ENCODE measurements at places on chromosomes 4 and X.

GRCh38 chr4:37951461-37952352 lies 8.5 kb upstream of the PTTG2 start:
- DNase-seq = no peak

DNA sequence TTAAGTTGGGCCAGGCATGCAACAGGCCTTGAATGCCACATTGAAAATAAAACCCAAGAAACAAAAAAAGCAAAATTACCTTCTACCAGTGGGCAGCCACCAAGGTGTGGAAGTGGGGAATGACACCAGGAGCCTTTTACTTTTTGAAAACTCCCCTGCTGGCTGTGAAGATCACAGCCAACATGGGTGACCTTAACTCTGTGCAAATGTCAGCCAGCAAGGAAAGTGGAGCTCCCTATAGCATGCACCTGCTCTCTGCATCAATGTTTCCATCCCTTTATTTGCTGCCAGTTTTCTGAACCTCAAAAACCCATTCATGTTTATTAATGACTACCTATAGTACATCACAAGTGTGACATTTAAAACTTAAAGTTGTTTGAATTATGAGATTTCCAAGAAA lies 63.7 kb downstream of the HS3ST1 start:
- no peak for DNase-seq

DNA sequence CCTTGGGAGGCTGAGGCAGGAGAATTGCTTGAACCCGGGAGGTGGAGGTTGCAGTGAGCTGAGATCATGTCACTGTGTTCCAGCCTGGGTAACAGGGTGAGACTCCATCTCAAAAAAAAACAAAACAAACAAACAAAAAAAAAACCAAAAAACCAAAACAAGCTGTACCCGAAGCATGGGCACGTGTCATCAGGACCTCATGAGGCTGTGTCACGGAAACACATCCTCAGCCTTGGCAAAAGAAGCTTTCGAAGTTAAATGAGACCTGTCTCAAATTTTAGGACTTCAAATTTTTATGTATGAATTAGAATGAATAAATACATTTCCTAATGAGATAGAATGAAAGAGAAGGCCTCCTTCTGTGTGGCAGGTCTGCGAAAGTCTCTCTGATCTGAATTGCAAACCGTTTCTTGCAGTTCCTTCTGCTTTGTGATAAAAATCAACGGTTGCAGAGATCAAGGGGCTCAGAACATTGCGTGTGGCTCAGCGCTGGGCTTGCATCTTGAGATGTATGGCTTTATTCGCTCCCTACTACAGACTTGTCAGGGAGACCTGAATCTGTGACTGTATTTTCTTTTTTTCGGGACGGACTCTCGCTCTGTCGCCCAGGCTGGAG lies 19.5 kb upstream of the CRLF2 start:
- no peak for DNase-seq

- DNase-seq = no peak
Observed at GRCh38 chr4:121272526-121272925, 108.3 kb downstream of the QRFPR start.

- no peak for DNase-seq
Observed at GRCh38 chrX:70592091-70592490, 147.5 kb downstream of the DLG3 start.

- DNase-seq = no peak
Observed at GRCh38 chr4:188976644-188977115, 837.4 kb downstream of the TRIML1 start.

DNA sequence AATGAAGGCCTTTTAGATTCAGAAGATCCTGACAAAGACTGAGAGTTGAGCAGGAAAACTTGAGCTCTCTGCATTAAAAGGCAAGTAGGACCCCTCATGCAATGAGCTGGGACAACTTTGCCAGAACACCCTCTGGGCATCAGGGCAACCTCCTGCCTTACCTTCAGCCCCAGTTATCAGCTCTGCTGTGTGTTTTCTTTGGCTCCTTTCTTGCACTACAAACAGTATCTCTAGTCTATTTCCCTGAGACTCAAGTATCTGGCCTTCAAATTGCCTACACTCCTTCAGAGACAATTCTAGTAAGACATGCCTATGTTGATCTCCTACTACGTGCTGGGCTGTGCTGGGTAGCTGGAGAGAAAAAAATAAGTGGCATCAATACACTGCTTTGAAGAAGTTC lies 192.2 kb downstream of the MID1IP1 start:
- no peak for DNase-seq

DNA sequence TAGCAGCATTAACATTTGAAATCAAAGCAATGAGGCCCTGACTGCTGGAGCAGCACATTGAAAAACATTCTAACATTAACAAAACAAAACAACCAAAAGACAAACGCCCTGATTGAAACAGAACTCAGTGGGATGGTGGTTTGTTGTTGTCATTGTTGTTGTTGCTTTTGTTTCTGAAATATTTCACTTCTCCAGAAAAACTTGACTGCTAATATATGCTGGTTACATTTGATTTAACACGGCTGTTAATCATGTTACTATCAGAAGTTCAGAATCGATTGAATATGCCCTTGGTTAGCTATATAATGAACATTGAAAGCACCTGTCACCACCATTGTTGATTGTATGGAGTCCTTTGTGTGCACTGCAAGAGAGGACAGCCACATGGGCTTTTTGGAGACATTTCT lies 790.4 kb upstream of the GALNTL6 start:
- no peak for DNase-seq

DNA sequence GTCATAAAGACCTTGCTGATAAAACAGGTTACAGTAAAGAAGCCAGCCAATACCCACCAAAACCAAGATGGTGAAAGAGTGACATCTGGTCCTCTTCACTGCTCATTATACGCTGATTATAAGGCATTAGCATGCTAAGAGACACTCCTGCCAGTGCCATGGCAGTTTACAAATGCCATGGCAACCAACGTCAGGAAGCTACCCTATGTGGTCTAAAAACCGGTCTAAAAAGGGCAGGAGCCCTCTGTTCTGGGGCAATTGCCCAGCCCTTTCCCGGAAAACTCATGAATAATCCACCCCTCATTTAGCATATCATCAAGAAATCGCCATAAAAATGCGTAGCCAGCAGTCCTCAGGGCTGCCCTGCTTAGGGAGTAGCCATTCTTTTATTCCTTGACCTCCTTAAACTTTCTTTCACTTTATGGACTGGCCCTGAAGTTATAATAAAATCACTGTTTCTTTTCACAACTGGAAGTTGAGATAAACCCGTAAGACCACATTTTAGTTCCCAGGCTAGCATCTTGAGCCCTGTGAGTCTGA lies 260.5 kb upstream of the FAT1 start:
- DNase-seq = no peak

DNA sequence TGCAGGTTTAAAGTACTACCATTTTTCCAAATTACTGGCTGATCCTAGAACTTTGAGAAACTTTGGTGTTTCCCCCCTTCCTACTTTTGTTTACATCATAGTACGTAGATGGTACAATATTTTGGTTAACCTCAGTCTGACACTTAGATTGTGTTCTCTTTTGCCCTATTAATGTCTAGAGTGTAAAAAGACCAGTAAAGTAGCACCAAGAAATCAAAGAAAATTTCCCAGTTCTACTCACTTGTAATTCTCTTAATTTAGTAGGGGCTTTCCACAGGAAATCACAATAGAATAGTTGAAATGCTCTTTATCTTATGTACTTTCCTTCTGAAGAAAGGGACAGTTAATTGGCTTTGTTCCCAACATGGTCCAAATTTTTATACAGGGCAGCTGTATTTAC lies 51.6 kb downstream of the NFKB1 start:
- no peak for DNase-seq

- DNase-seq = no peak
Observed at GRCh38 chr4:5138389-5138788, 87.1 kb downstream of the STK32B start.

DNA sequence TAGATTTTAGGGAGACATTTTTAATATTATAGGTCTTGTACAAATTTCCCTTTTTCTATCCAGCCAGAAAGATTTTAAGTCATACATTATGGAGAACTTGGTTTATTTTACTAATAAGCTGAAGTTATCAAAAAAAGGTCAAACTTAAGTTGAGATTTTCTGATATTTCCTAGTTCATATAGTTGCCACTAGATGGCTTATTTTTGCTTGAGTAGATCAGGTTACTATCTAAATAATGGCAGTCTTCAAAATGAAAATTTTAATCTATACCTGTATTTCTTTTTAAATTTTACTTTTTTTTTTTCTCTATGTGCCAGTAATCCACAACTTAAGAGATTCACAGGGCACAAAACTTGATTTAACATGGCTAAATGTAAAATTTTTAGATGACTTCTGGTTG lies 52.3 kb downstream of the USP9X start:
- no peak for DNase-seq

- peak; percentile 10 for DNase-seq
Observed at GRCh38 chrX:24395775-24396174, 35.3 kb downstream of the SUPT20HL1 start.

GRCh38 chrX:140274811-140275525 lies 229.9 kb downstream of the SOX3 start:
- DNase-seq = no peak

- no peak for DNase-seq
Observed at GRCh38 chrX:154819771-154820341, 14.6 kb upstream of the MPP1 start.

DNA sequence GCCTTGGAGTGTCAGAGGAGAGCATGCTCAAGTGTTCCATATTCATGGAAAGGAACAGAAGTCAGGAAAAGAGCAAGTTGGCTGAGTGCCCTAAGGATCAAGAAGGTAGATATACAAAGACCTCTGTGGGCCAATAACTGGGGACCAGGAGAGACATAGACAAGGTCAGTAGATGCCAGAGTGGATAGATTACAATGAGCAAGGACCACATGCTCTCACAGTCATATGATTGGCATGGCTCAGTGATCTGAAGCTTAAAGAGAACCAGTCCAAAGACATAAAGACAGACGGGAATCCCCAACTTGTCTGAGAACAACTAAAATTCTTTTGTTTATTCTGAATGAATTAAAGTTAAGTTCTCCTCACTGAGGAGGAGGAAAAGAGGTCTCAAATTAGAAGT lies 289.7 kb downstream of the HS3ST1 start:
- DNase-seq = no peak

- no peak for DNase-seq
Observed at GRCh38 chr4:128451270-128451905, 163.8 kb upstream of the PGRMC2 start.

All from activated CD8-positive, alpha-beta memory T cell treated with anti-CD3 and anti-CD28 coated beads for 4 hours (primary cell).